ENCODE measurements at places on chromosomes 2 and 18.

DNA sequence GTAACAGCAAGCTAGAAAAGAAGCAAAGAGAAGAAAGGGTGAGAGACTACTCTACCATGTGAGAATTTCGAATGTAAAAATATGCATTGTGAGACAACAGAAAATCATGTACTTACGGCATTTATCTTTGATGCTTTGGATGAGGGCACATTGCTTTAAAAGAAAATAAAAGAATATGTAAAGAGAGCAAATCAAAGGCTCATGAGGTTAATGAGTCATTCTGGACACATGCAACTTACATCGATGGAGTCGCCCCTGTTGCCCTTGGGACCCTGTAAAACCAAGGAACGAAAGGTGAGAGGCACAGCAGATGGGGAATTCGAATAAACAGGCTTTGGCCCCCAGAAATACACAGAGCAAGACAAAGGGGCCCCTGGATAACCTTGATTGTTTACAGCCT lies 69.0 kb downstream of the COL6A3 start:
- no peak for DNase-seq

DNA sequence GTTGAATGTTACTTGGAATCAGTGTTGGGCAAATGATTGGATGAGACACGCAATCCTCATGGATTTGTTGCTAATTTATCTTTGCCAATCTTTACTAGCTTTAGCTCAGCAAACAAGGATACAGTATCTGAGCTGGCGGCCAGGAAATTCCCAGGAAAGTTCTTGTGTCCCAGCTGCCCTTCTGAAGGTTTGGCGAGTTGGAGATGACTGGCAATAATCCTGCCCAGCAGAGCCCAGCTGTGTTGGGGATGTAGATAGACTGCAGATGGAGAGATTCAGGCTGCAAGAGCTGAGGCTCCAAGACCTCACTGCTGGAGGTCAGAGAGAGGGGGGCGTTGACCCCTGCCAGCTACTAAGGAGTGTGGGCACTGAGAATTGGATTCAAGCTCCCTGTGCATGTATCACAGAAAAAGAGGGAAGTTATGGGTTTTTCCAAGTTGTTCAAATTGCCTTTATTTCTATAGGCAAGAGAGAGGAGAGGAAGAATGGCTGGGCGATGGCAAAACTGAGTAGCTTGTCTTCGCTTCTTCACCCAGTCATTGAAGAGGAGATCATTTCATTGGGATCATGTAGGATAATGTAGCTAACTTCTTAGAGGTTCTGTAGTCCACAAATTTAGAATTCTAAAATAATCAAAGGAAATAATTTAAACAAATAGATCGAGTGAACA lies 506.8 kb upstream of the LRATD1 start:
- DNase-seq = no peak

DNA sequence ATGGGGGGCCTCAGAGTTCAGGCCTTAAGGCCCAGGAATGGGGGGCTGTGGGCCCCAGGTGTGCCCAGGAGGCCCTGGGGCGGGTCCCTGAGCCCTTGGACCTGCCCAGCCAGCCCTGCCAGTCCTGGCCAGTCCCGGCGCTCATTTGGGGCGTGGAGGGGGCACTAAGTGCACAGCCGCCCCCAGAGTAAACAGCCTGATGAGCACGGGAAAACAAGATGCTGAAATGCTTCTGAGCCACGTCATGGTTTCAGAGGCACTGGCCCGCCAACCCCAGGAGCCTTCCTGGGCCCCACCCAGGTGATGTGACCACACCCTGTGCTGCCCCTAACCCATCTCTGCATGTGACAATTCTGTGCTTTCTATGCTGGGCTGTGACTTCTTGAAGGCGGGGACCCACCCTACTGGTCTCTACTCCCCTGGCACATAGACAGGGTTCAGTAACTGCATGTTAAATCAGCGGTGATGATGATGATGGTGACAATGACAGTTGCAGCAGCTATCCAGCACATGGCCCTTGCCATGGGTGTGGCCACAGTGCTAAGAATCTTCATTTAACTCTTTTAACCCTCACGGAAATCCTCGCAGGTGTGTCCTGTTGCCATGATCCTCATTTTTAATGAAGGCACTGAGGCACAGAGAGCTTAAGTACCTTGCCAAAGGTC lies 28.1 kb upstream of the ASPRV1 start:
- DNase-seq = no peak

DNA sequence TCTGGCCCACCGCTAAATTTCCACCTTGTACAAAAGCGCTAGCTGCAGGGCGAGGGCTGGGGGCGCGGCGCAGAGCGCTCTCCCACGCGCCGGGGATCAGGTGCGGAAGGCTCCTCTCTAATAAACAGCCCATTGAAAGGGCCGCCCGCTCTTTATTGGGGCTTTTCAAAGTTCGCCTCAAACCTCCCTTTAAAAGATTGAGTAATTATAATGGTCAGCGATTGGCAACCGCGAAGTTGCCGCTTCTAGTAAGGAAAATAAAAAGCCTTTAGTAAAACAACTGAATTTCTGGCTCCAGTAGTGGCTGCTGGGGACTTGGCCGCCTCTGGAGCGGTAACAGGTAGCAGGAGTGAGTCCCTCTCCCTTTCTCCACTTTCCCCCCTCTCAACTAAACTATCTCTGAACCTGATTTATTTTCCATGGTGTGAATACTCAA lies 755 bp downstream of the NEUROD1 start:
- DNase-seq = no peak

GRCh38 chr2:38598991-38599295 lies 3.8 kb downstream of the HNRNPLL start:
- DNase-seq = no peak

DNA sequence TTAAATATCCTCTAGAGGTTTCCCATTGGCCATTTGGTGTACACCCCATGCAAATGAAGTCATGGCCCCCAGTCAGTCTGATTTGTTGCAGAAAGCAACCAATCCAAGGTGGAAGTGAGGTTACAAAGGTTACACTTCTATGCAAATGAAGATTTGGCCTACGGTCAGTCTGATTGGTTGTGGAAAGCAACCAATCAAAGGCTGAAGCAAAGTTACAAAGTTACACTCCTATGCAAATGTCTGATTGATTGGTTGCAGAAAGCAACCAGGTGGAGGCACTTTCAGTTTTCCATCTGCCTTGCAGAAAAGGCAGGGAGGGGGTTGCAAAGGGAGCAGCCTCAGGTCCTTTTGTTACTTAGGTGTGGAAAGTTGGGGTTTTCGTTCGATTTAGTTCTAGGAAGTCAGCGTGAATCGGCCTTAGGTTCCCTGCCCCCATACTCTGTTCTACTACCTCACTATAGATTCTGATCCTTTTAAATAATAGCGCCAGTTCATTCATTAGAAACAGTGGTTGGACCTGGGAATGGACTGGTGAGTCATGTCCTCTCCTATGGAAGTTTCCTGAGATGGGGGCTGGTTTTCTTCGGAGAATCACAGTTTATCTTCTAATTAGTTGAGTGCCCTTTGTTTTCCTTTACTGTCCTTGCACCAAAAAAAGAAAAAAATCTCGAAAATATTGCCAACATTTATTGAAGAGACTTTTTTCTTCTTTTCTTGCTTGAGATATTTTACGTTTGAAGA lies 279.5 kb downstream of the AGAP1 start:
- DNase-seq = no peak

DNA sequence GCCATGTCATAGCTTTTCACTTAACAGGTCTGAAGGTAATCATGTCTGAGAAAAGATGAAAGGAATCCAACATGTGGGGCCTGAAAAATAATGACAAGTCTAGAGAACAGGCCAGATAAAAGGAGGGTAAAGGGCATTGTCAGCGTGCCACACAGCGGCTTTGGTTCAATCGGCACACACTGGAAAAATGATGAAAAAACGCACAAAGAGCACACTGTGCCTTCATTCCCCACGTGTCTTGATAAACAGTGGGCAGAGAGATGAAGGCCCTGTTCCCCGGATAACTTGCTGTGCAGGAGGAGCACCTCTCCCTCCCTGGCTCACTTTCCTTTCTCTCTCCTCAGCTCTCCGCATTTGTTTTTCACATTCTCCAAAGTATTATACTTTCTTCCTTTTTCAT lies 766.3 kb downstream of the TDRD15 start:
- DNase-seq = no peak

DNA sequence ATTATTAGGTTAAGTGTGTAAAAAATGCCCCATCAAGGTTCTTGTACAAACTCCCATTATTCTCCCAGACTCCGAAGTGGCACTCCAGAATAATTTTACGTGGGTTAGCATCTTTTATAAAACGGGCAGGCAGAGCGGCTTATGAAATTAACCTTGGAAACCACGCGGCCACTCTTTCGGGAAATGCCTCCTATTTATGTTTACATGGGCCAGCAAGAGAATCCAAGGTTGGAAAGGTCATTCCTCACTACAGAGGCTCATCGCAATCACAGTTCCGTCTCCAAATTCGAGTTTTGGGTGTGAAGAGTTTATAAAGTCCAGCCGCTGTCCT lies 1.2 kb upstream of the IMPA2 start:
- DNase-seq = no peak

DNA sequence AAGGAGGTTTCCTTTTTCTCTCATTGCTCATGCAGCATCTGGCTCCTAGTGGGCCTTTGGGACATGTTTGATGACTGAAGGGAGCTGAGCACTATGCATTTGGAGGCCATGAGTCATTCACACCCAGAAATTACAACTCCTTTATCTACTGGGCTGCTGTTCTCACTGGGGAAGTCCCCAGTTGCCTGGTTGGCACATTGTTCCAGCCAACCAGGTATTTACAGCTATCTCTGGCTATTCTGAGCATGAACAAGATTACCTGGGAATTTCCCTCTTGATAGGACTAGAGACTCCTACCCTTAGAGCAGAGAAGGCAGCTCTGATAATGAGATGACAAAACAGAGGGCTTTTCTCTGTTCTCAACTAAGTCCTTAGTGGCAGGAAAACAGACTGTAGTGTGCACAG lies 206.5 kb downstream of the SETBP1 start:
- DNase-seq = no peak

DNA sequence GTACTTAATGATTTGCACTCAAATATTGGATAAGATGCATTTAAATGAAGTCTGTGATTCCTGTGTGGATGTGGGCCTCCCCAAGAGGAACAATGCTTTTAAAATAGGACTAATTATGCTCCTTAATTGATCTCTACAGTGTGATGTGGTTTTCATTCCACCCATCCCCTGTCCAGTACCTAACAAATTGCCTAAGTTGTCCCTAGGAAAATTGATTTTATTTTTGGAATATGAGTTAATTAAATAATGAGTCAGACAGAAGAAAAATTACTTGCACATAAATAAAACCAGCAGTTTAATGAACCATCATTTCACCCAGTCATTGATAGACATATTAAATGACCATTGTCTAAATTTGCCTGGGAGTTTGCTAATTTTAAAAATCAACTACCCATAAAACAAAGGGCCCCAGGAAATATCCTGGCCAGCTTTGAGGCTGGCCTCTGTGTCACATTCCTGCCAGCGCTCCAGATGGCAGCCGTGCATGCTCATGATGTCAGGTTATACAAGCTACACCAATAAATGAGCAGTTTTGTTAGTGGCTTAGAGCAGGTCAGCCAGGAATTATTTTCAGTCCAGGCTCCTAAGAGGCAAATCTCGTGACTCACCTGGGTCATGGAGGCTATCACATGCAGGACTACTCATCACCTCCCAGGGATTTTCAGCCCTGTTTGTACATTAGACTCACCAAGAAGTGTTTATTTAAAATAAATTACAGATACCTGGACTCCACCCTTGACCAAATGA lies 31.9 kb downstream of the ABHD3 start:
- DNase-seq = no peak

DNA sequence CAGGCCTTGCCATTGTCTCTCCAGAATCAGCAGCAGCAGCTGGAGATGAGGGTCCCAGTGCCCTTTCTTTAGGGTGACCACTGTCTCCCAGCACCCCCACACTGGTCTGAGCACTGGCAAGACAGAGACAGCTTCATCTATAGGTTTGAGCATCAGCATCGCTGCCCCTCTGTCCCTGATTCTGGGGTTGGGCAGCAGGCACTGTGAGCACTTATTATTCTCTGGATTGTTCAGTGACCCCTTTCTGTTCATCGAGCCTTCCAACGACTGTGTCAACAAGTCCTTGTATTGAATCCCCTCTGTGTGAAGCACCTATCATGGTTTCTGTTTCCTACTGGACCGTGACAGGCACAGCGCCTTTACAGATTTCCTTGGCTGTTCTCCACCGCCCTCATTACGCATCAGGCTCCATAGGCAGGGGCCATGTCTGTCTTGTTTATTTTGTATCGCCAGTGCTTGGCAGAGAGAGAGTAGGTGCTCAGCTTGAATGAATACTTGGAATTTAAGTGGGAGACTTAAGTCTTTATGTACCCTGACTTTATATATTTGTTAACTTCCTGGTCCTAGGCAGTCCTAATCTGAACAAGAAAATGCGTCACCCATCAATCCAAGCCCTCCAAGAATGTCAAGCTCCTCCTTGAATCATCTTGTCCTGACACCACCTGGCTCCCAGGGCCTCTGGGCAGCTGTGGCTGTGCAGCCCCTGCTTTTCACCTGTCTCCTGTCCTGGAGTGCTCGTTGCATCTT lies 11.4 kb downstream of the MALL start:
- DNase-seq = no peak

DNA sequence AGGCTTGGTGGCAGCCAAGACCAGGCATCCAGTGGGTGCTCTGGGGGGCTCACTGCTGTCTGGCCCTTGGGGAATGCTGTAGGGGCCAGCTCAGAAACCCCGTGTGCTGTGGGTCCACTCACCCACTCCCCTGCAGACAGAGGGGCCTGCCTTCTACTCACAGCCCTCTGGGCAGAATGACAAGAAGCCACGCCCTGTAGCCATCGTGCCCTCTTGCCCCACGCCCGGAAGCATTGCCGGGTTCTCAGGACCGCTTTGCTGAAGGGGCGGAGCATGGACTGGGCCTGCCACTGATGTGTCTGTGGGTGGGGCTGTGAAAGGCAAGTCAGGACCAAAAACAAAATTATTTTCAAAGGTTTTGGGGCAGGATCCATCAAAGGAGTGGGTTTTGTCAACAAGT lies 27.8 kb downstream of the GLI2 start:
- DNase-seq = no peak

DNA sequence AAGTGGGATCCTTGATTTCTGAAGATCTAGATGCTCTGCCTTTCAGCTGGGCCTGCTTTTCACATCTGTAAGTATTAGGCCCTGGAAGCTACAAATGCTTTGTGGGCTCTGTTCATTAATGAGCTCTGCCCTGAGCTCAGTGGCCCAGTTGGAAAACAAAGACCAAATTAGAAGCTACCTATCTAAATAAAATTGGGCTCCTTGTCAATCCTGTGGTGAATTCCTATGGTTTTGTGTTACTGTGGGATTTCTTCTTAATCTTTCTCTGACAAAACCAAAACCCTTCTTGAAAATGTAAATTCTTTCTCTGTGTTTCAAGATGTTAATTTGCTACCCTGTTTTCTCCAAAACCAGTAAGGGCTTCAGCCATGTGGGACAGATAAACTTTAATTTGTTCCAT lies 219.0 kb upstream of the HS6ST1 start:
- DNase-seq = no peak

- DNase-seq = no peak
Observed at GRCh38 chr2:74603282-74604000, 44.7 kb downstream of the M1AP start.

- DNase-seq = no peak
Observed at GRCh38 chr2:165432234-165432966, 37.1 kb upstream of the CSRNP3 start.

- DNase-seq = no peak
Observed at GRCh38 chr2:58532641-58533040, 291.5 kb upstream of the FANCL start.

- DNase-seq = no peak
Observed at GRCh38 chr2:31889044-31889443, 121.8 kb downstream of the MEMO1 start.

- no peak for DNase-seq
Observed at GRCh38 chr2:51290725-51291124, 258.8 kb upstream of the NRXN1 start.

- DNase-seq = no peak
Observed at GRCh38 chr2:199602271-199602895, 144.6 kb upstream of the SATB2 start.

GRCh38 chr2:65415091-65415490 lies 17.3 kb downstream of the SPRED2 start:
- DNase-seq = no peak

Data from NCI-H2081 treated with DMSO at 0.1 percent for 48 hours (cell line).